ENCODE measurements at places on chromosomes 5 and 9.

GRCh38 chr9:85001925-85002324 is 332.4 kb downstream of the NTRK2 start:
- no peak for DNase-seq

DNA sequence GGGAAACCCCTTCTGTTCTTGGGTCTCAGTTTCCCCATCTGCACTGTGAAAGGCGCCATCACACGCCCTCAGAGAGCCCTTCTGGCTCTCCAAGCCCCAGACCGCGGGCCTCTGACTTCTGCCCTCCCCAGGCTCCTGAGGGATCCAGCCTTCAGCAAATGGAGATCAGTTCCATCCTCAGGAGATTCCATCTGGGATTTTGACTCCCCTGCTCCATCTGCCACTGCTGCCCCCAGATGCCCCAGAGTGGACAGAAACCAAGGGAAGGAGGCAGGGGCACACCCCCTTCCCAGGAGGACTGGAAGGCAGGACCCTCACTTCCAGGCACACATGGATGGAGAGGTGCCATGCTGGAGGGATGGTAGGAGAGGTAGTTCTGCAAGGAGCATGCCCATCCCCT is 18.7 kb upstream of the RPS14 start:
- no peak for DNase-seq

- no peak for DNase-seq
Measured at GRCh38 chr5:38410304-38410990, 146.0 kb downstream of the LIFR start.

- DNase-seq, result no peak
Measured at GRCh38 chr5:158099571-158100105, 240.7 kb upstream of the CLINT1 start.

DNA sequence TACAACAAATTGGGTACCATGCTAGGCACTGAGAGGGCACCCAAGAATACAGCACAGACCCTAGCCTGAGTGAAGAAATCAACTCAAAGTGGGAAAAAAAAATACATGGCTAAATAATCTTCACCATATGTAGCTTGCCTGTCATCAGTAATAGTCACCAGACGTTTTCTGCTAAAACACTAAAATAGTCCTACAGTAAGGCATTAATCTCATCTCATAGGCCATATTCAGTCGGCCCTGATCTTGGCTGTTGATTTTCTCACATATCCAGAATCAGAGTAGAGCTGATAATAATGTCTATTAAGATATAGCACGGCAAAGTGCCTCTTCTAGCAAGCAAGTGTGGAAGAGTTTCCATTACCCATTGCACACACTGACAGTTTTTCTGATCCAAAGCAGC is 322.1 kb upstream of the SLC30A5 start:
- no peak for DNase-seq

DNA sequence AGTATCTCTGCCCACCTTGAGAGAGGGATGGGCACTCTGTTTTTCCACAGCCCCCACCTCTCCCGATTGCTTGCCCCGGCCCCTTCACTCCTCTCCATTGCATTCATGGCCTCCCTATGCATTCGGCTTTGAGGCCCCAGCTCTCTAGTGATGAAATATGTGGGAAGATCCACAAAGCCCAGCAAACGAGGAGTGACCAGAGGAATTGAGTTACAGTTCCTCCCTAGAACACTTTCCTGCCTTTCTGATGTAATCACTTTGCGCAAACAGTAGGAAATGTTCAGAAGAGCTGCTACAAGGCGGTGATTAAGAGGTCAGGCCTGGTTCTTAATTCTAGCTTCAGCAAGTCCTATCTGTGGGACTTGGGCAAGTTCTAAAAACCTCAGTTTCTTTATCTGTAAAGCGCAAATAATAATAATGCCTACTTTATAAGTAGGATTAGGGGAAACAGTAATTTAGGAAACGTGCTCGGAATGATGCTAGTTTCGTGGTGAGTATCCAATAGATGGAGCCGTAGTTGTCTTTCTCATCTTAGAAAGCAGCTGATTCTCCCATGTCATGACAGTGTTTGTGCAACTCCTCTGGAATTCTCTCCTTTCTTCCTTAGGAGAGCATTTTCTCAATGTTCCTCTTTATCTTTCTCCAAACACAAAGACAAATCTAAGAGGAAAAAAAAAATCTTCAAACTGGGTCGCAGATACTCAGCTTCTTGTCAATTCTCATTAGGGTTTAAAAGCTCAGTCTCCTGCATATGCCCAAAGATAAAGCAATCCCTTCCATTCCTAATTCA is 99.5 kb upstream of the MSX2 start:
- DNase-seq, result no peak

DNA sequence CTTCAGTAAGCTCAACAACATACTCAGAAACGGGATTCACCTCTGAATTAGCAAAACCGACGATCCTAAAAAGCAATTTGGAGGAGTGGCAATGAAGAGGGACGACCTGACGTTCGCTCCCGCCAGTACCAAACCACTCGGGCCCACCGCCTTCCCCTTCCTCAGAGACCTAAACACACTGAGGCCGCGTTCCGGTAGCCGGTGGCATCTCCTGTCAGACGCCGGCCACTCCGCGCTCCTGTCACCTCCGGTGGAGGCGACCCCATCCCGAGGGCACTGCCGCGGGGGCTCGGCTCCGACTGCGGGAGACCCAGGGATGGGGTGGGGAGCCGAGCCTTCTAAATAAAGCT is 617 bp downstream of the PPP6C start:
- no peak for DNase-seq

DNA sequence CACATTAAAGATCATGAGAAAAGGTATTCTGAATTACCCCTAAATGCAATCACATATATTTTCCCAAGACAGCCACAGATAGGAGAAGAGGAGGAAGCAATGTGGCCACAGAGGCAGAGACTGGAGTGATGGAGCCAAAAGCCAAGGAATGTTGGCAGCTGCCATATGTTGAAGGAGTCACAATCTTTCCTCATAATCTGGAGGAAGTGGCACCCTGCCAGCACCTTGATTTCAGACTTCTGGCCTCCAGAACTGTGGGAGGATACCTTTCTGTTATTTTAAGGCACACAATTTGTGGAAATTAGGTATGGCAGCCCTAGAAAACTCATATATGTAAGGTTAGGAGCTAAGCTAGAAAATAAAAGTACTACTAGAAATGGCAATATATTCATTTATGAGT is 139.9 kb upstream of the GAS1 start:
- no peak for DNase-seq

DNA sequence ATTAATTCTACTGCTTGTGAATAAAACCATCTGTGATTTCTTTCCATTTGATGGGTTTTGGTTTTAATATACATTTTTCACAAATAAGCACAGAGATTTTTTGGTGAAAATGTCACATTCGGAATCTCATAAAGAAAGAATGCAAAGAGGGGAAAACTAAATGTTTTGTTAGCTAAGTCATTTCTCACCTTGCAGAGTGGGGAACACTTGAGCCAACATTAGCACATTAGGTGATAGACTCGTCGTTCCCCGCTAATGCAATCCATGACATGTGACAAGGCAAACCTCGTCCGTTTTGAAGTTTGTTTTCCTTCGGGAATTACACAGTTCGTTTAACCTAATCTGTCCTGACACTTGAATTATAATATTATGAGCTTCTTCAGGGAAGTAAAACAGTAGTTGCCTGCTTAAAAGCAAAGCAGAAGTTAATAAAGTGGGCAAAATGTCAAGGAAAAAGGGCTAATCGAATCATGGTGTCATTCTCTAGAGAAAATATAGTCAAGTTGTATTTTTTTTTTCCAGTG is 95.8 kb upstream of the LMX1B start:
- no peak for DNase-seq

GRCh38 chr5:137837491-137838394 is 29.9 kb upstream of the MYOT start:
- DNase-seq, result no peak

DNA sequence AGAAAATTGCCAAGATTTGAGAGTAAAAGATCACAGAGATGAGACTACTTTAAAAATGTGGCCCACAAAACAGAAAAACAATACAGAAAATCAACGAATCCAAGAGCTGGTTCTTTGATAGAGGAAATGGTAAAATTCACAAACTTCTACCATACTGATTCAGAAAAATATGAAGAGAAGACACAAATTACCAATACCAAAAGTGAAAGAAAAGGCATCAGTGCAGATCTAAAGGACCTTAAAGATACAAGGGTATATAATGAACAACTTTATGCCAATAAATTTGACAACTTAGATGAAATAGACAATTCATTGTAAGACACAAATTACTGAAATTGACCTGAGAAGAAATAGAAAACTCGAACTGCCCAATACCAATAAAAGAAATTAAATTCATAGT is 24.4 kb upstream of the SLC1A1 start:
- DNase-seq, result no peak

- DNase-seq, result no peak
Measured at GRCh38 chr5:42526179-42526578, 102.9 kb downstream of the GHR start.

- no peak for DNase-seq
Measured at GRCh38 chr9:104836767-104837166, 72.8 kb downstream of the NIPSNAP3B start.

- no peak for DNase-seq
Measured at GRCh38 chr9:74855072-74855471, 32.6 kb downstream of the TRPM6 start.

DNA sequence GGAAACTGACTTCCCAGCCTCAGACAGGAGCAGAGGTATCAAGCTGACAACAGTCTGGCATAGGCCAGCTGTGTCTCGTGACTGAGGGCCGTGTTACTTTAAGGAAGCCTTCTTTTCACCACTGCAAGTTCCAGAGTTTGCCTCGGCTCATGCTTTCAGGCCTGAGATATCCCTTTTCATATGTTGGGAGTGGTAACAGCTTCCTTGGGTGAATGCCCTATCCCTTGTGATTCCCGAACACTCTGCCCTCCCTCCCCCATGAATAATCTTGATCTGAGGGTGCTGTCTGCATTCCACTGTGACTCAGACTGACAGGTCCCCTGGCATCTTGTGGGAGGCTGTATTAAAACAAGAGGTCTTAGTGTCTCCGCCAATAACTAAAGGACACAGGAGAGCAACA is 49.7 kb upstream of the ARL15 start:
- no peak for DNase-seq
